ENCODE measurements at places on chromosomes 13 and 19.

DNA sequence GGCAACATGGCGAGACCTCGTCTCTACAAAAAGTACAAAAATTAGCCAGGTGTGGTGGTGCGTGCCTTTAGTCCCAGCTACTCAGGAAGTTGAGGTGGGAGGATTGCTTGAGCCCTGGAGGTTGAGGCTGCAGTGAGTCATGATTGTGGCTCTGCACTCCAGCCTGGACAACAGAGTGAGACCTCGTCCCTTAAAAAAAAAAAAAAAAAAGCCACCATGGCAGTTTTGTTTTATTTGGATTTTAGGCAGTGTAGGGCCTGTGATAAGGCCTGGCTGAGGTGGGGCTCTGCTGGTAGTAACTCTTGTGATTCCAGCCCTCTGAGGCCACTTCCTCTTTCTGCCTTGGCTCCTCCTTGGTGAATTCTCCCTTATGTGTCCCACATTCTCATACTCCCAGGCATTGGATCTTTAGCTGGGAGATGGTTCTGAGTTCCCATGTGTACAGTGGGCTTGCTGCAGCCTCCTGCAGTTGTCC is 39.2 kb downstream of the GATAD2A start:
- no peak for DNase-seq

GRCh38 chr13:53045189-53045588 is 16.6 kb downstream of the OLFM4 start:
- DNase-seq = no peak

DNA sequence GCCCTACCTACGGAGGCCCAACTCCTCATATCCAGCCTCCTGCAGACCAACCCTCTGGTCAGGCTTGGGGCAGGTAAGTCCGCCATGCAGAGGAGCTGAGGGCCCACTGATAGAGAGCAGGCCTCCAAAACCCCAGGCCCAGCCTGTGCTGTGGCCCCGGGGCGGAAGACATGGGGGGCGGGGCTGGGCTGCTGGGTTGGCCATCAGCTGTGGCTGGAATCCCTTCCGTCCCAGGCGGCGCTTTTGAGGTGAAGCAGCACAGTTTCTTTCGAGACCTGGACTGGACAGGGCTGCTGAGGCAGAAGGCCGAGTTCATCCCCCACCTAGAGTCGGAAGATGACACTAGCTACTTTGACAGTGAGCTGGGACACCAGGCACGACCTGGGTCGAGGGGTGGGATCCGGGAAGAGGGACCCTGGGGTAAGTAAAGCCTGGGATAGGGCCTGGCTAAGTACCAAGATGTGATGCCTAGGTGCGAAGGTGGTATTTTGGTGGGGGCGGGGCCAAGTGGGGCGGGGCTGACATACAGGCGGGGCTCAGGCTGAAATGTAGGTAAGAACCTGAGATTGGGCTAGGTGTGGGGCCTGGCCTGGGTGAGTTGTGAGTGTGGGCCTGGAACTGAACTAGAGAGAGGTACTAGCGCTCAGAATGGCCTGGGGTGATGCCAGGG is 15.4 kb downstream of the DNASE2 start:
- no peak for DNase-seq

GRCh38 chr13:44048326-44048725 is 168.6 kb downstream of the LACC1 start:
- no peak for DNase-seq

- DNase-seq = no peak
Measured at GRCh38 chr13:30718661-30719524, 16.4 kb upstream of the ALOX5AP start.
